ENCODE measurements at places on chromosomes 7 and 10.

GRCh38 chr10:35027567-35027966 is 62.6 kb downstream of the CUL2 start:
- no peak for DNase-seq

- no peak for DNase-seq
These were observed 111.6 kb downstream of the PRTFDC1 start for GRCh38 chr10:24840784-24841183.

GRCh38 chr7:27955011-27955410 is 215.0 kb downstream of the TAX1BP1 start:
- DNase-seq = no peak

DNA sequence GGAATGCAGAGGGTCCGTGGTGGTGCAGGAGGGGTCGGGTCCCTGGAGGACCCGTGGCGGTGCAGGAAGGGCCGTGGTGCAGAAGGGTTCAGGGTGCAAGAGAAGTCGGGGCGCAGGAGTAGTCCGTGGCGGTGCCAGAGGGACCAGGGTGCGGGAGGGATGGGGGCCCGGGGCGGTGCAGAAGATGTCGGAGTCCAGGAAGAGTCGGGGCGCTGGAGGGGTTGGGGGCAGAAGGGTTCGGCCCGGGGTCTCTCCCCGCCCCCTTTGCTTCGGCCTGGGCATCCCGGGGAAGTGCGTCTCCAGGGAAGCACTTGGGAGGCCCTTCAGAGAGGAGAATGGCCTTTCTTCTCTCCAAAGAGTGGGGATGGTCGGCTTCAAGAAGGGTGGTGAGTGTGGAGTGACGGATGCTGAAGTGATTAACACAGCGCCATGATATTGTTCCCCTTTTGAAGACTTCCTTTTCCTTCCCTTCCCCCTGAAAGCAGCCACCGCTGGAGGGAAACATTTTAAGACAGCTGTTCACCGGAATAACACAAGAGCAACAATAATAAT is 997 bp downstream of the WDR37 start:
- no peak for DNase-seq

DNA sequence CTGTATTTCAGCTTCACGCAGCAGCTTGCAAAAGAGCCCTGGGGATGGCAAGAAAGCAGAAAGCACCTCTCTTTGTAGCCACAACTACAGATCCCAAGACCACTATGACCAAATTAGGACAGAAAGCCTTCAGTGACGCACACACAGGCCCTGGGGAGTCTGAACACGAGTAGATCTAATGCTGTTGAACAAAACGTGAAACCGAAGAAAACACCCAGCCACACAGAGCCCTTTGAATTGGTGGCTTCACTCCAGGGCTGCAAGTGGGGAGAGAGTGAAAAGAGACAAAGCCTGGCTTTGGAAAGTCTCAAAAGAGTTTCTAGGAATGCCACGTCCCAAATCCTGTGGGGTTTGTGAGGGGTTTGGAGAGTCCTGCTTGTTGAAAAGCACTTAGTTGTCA is 28.4 kb downstream of the PLXNA4 start:
- no peak for DNase-seq

DNA sequence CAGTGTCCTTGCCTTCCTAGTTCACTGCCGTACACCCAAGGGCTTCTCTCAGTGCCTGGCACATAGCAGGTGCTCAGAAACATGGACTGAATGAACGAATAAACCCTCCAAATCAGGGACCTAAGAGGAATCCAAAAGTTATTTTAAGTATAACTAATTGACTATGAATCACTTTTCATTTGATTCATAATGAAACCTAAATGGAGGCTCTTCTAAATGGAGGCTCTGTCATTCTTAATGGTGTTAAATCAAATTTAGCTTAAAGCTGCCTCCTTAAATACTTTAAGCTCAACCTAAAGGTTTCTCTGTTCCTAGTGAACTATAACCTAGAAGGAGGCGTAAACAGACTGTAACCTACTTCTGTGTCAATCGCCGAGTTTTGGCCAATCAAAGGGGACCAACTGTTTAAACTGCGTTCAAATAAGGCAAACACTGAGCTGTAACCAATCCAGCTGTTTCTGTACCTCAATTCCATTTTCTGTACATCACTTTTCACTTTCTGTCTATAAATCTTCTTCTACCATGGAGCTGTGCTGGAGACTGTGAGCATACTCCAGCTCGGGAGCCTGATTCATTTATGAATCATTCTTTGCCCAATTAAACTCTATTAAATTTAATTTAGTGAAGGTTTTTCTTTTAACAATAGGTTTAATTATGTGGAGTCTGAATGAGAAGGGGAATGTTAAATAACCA is 11.0 kb downstream of the PYROXD2 start:
- no peak for DNase-seq

GRCh38 chr10:90075995-90076394 is 374.6 kb downstream of the KIF20B start:
- no peak for DNase-seq

- no peak for DNase-seq
These were observed 111.6 kb downstream of the MAD1L1 start for GRCh38 chr7:2120841-2121830.

- DNase-seq = no peak
These were observed 42.2 kb upstream of the OPALIN start for GRCh38 chr10:96401036-96401435.

- peak; percentile 23 for DNase-seq
These were observed 101.0 kb upstream of the AGR3 start for GRCh38 chr7:16982640-16983350.

DNA sequence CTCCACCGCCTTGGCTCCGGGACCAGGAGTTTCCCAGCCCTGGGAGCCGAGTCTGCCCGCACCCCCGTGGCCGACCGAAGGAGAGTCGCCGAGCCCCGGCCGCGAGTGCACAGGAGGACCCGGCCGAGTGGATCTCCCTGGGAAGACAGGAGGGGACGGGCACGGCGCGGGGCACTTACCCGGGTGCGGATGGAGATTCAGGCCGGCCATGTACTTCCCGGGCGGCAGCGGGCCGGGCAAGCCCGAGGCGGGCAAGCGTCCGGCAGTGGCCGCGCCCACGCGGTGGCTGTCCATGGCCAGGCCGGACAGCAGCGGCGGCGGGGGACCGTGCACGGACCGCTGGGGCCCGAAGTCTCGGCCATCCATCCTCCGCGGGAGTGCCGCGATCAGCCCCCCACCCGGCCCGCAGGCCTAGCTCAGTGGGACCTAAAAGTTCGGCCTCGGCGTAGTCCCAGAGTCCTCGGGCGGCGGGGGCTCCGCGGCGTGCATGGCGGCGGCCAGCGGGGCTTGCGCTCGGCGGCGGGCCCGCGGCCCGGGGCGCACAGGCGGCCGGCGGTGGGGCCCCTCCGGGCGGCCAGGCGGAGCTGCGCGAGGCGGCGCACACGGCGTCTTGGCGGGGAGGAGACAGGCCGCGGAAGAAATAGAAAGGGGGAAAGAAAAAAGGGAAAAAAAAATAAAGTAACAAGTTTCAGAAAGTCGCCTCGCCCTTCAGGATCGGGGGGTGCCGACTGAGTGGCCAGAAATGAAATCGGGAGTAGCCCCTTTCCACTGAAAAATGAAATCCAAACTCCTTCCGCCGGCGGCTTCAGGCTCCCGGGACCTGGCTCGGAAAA is 2.5 kb downstream of the TNRC18 start:
- DNase-seq = no peak

DNA sequence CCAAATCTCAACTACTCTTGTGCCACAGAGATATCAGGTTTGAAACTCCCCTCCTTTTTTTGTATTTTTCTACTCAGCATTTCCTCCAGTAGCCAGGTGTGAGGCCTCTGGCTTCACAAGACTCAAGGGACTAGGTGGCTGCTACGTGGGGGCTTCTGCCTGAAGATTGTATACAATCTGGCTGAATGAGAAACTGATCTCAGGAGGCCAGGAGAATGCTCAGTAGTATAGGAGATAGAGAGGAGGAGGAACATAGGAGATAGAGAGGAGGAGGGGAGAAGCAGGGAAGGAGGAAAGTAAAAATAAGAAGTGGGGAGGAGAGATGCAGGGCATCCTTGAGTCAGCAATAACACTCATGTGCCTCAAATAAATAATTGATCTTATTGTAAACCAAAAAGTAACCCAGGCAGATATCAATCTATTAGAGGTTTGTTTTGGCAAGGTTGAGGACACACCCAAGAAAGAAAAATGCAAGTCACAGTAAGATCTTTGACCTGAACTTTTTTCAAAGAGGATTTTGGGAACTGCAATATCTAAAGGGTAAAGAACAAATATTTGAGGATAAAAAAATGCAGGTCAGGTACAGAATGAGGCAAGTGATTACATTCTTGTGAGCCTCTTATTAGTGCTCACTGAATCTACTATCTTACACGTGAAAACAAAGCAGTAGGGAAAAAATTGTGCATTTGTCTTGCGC is 36.8 kb downstream of the AKR1C8 start:
- no peak for DNase-seq

- no peak for DNase-seq
These were observed 605.5 kb downstream of the XPNPEP1 start for GRCh38 chr10:109317746-109318366.

DNA sequence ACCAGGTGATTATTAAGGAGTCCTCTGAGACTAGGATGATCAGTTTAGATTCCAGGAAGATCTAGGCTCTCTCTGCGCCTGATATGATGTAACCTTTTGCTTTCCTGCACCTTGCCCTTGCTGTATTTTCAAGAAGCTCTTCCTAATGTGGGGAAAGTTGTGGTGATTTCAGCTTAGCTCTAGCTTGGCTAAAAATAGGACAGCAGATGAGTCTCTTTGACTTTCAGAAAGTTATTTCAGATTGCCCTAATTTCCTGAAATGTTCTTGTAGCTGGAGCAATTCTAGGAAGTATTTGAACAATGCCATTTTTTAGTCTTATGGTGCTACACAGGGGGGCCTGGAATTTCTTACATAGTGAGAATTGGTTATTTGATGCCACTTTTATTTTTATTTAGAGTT is 3.8 kb downstream of the LCOR start:
- no peak for DNase-seq

GRCh38 chr7:55065079-55065478 is 46.3 kb downstream of the EGFR start:
- DNase-seq = no peak

GRCh38 chr7:55552320-55553023 is 19.8 kb downstream of the VOPP1 start:
- DNase-seq = no peak

DNA sequence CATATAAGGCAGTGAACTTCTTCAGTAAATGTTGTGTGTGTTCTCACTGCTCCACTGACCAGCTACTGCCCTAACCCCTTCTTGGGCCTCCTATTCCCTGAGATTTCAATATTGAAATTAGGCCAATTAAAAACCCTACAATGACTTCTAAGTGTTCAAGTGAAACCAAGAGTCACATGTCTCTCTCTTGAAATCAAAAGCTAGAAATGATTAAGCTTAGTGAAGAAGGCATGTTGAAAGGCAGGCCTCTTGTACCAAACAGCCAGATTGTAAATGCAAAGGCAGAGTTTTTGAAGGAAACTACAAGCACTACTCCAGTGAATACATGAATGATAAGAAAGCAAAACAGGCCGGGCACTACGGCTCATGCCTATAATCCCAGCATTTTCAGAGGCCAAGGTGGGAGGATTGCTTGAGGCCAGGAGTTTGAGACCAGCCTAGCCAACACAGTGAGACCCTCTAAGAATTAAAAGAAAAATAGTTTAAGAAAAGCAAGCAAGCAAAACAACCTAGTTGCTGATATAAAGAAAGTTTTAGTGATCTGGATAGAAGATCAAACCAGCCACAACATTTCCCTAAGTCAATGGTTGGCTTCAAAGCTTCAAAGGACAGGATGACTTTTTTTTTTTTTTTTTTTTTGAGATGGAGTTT is 22.3 kb downstream of the BRAF start:
- DNase-seq = no peak

DNA sequence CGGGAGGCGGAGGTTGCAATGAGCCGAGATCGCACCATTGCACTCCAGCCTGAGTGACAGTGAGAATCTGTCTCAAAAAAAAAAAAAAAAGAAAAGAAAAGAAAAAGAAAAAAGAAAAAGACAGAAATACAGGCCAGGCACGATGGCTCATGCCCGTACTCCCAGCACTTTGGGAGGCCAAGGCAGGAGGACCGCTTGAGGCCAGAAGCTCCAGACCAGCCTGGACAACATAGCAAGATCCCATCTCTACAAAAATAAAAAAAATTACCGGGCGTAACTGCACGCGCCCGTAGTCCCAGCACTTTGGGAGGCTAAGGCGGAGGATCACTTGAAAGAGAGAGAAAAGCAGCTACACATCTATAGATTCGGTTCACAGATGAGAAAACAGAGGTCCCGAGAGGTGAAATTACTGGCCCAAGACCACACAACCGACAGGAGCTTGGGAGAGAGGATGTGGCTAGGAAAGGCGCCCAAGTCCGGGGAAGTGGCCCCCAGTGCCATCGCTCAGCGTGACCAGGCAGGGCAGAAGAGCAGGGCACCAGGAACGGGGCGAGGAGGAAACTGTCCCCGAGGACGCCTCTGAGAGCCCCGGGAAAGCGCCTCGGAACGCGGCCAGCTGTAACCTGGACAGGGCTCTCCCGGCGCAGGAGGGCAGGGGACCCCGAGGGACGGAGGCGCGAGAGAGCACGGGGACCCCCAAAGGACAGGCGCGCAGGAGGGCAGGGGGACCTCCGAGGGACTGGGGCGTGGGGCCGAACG is 612 bp downstream of the SNX8 start:
- DNase-seq = no peak

GRCh38 chr10:5423771-5424170 is 11.4 kb downstream of the NET1 start:
- no peak for DNase-seq

DNA sequence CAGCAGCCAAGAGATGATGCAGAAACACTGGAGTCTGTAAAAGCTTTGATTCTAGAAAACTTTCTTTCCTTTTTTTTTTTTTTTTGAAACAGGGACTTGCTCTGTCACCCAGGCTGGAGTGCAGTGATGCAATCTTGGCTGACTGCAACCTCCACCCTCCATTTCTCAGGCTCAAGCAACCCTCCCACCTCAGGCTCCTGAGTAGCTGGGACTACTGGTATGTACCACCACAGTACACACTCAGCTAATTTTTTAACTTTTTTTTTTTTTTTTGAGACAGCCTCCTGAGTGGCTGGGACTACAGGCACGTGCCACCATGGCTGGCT is 17.0 kb upstream of the BAG3 start:
- no peak for DNase-seq

DNA sequence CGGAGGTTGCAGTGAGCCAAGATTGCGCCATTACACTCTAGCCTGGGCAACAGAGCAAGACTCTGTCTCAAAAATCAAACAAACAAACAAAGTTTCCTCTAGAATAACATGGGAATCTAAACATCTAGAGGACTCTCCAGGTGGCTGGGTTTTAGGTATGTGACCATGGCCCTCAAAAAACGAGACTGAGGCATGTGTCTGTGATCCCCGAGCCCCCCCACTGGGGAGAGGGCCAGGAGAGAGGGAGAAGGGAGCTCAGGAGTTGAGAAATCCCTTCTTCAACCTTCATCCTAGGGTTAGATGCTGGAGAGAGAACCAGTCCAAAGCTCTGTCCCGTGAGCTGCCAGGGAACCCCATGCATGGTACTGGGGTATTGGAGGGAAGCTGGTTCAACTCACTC is 188.0 kb upstream of the LYZL2 start:
- no peak for DNase-seq

- peak; percentile 17 for DNase-seq
These were observed 42.9 kb downstream of the MKLN1 start for GRCh38 chr7:131370523-131370968.

GRCh38 chr7:55548295-55548731 is 24.0 kb downstream of the VOPP1 start:
- no peak for DNase-seq

GRCh38 chr7:41501006-41501405 is 201.9 kb downstream of the INHBA start:
- no peak for DNase-seq
